Activated naive CD4-positive, alpha-beta T cell treated with anti-CD3 and anti-CD28 coated beads, Interleukin-2, amount 50 U/mL, for 72 hours (primary cell): ENCODE measurements at places on chromosomes 6 and 20.

- no peak for DNase-seq
Observed at GRCh38 chr6:40148882-40149573, 214.8 kb upstream of the MOCS1 start.

DNA sequence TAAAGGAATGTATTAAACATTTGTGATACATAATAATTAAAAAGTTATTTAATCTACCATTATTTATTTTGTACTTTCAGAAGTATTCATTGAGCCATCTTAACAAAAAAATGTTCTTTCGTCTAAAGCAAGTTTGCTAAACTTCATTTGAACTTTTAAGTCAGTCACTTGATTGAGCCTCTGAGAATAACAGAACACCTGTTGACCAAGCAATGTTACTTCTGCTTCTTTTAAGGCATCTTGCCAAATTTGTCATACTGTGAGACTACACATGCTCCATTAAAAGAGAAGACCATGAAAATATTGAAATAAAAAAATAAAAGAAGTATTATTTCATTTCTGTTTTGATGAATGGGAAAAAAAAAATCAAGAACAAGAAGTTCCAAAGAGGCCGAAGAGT lies 141.8 kb upstream of the BMP5 start:
- no peak for DNase-seq

- no peak for DNase-seq
Observed at GRCh38 chr20:51339721-51340450, 202.6 kb downstream of the NFATC2 start.

GRCh38 chr20:49928411-49929141 lies 7.6 kb upstream of the RNF114 start:
- DNase-seq, result peak; percentile 84

DNA sequence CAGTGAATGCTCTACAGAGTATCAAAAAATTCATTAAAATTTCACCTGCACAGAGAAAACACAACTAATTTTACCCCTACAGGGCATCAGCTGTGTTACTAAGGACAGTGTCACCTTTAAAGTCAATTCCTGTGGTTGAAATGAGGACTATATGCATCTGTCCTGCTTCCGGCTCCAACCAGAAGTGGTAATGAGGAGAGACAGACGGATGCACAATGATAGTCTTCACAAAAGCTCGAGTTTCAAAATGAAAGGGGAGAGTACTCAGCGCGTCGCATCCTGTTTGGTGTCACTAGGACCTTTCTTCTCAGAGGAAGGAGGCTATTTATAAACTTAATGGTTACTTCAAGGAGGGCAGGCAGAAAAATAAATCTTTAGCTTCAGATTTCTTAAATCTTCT lies 86.5 kb downstream of the LYRM4 start:
- peak; percentile 57 for DNase-seq

GRCh38 chr20:59925899-59926298 lies 7.5 kb downstream of the SYCP2 start:
- DNase-seq, result no peak

GRCh38 chr6:37559050-37559449 lies 59.4 kb upstream of the CCDC167 start:
- no peak for DNase-seq

- no peak for DNase-seq
Observed at GRCh38 chr6:140537834-140538705, 1163.6 kb upstream of the CITED2 start.
